ENCODE measurements at places on chromosomes 16 and 17.

- DNase-seq: no peak
These were observed 2.7 kb downstream of the MNT start for GRCh38 chr17:2398182-2398581.

- DNase-seq: no peak
These were observed 133.6 kb downstream of the SNX11 start for GRCh38 chr17:48241131-48241591.

DNA sequence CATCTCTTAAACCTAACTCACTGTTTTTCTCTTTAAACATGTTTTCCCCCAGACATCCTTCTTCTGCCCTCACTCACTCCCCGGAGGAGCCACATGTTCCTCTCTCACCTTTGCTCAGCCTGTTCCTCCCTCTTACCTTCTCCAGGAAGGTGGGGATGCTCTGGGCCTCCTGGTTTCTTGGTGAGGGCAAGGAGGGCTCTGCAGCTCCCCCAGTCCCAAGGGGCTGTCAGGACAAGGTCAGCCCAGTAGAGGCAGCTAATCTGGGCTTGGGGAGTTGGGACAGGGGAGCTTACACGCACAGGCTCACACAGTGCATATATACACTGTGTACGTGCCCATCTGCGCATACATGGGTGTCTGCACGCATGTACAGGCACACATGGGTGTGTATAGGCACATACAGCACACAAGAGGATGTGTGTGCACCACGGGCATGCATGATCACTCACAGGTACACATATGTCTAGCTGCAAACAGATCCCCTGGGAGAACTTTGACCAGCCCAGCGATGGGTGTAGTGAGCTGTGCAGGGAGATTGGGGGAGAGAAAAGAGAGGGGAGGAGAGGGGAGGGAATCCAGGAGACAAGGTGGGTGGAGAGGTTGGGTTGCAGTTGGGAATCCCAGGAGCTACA lies 28.6 kb upstream of the SPNS3 start:
- no peak for DNase-seq

DNA sequence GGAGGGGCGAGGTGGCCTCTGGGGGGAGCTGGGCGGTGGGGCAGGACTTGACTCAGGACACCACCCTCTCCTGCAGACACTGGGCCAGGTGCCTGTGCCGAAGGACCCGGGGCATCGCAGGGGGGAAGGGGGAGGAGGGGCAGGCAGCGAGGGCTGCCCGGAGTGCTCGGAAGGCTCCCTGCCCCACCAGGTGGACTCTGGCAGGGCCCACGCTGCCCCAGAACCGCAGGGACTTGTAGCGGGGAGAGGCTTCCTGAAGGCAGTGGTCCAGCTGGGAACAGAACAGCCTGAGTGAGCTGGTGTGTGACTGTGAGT lies 4.4 kb upstream of the HCRT start:
- DNase-seq: no peak

DNA sequence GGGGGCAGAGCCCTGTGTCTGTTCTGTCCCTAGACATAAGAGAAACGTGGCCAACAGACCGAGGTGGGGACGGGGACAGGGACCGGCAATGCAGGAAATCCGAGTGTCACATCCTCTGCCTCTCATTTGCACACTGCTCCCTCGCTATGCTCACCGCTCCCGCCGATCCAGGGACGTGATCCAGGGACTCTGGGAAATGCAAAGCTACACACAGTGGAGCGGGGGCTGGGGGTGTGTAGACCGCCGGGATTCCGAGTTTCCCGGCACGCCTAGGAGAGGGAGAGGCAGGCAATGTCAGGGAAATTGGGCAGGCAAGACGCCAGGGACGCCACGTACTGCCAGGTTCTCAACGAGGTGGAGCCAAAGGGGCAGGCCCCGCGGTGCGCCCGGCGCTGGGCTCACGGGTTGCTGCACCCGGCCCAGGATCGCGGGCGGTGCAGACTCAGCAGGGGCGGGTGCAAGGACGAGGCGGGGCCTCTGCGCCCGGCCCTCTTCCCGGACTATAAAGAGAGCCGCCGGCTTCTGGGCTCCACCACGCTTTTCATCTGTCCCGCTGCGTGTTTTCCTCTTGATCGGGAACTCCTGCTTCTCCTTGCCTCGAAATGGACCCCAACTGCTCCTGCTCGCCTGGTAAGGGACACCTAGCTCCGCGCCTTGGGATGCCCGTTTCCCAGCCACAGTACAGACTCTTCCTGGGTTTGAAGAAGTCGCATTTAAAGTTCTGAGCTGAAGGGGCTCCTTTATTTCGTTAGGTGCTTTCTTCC lies at the start of gene MT1X:
Gene MT1X, plus strand, starts transcription at position 532 of the 764 bp plus-strand sequence. Its CDS starts 71 bp downstream, at position 603.
- DNase-seq: no peak

- no peak for DNase-seq
These were observed 27.4 kb upstream of the LYRM9 start for GRCh38 chr17:27920569-27920968.

GRCh38 chr16:85330694-85331188 lies 218.5 kb upstream of the CIBAR2 start:
- peak; percentile 61 for DNase-seq

DNA sequence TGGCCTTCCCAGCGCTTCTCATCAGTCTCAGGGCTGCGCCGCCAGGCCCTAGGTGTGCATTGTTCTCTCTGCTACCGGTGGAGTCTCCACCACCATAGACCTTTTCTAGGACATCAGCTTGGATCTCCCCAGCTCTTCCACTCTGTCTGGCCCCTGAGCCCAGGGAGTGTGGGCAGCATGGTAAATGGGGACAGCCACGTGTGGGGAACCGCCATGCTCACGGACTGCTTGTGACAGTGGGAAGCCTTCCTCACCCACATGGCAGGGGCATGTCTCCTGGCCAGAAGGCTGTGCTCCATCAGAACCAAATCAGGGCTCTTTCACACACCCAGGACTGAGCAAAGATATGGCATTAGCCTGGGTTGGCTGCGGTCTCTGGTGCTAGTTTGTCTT lies 51.3 kb downstream of the TNFRSF13B start:
- DNase-seq: no peak

GRCh38 chr17:61749823-61750404 lies 113.4 kb downstream of the BRIP1 start:
- DNase-seq: no peak

- DNase-seq: no peak
These were observed 20.9 kb downstream of the MAP1LC3B start for GRCh38 chr16:87412996-87413421.

DNA sequence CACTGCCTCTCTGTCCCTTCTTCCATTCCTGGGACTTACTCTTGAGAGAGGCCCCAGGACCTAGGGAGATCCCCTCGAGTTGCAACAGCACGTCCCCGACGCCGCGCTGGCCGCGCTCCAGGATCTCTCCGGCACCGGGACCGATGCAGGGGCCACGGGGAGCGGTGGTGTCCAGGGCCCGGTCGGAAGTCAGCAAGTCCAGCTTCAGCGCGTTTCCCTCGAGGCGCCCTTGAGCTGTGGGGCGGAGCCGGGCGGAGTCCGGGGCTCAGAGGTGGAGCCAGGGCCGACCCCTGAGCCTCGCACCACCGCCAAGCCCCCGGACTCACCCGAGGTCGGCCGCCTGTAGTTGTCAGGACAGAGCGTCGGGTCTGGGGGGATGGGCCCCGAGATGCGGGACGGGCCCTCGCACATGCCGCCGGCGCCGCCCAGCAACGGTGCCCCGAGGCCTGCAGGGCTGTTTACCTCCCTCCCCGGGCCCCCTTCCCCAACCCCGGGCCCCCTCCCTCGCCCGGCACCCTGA lies 458 bp downstream of the ENKD1 start:
- DNase-seq: no peak

- no peak for DNase-seq
These were observed 12.3 kb upstream of the SEPHS2 start for GRCh38 chr16:30457743-30458560.

DNA sequence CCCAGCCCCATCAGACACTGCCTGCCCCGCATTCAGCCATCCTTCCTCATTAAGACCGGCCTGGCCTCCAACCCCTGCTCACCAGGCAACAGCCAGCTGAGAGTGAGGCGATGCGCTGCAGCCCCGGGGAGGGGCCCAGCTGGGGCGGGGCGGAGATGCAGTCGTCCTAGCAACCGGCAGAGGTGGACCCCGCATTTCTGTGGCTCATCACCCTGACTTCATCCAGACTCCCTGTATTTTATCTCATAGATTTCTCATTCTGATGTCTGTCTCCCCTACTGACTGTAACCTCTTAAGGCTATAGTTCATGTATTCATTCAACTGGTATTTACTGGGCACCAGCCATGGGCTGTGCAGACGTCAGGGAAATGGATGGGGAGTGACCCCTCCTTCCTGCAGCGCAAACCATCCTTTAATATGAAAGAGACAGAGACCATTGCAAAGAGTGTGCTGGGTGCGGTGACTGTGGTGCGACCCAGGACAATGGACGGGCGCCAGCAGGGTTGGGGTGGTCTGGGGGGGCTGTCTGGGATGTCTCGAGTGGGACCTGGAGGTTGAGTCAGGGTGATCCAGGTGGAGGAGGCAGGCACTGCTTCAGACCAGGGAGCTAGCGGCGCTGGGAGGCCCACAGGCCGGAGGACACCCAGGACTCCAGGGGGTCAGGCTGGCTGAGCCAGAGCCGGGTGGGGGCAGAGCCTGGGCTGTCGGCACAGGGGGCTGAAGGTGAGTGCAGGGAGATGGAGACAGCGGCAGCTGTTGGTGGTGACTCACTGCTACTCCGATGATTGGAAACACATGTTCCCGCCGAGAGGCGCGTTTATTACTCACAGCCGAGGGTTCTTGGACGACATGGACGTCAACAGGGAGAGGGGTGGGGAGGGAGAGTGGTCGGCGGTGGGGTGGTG lies 10.5 kb upstream of the TIMP2 start:
- peak; percentile 80 for DNase-seq

- DNase-seq: no peak
These were observed 19.0 kb downstream of the IGF2BP1 start for GRCh38 chr17:49015924-49016774.

DNA sequence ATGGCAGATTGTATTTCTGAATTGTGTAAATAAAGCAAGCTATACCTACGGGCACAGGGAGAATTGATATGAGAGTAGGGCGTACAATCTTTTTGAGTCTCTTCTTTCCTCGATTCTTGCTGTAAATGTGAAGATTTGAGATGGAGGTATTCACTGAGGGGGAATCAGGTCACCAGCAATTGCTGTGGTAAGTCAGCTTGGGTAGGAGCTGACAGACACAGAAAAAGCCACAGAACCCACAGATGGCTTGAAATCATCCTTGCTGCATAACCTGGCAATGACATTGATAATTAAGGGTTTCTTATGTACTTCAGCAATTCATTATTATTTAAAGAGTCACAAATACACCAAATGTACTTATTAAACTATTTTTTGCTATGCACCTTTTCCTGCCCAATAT lies 164.2 kb downstream of the CNTNAP4 start:
- no peak for DNase-seq

DNA sequence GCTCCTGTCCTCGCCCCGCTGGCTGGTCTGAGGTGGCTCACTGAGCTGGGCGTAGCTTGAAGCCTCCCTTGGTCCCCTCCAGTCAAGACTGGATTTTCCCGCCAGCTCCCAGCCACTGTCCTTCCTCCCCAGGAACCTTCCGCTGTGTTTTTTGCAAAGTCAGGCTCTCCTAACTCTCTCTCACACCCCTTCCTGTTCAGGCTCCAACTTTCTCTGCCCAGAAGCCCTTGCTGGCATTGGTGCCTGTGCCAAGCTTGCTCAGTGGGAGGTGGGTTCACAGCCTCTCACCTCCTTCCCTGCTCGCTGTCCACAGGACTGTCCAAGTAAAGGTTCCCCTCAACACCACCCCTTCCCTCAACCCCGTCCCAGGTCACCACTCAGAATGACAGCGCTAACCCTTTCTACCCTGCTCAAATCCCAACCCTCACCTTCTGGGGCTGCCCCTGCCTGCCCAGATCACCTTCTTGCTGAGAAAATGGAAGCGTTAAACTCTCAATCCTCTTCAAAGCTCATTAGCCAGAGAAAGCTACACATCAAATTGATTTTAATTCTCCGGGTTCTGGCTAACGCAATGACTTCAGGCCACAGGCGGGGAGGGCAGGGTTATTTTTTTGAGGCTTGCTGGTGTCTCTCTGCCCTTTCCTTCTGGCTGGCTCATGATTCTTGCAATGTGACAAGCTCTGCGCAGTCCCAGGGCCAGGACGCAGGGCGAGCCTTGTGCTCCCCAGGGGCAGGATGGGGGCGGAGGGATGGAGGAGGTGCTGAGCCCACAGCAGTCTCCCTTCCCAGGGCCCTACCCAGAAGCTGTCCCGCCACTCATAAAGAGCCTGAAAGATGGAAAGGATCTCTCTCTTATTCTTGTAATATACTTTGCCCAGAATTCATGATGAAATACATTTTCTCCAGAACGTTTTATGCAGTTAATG lies 357.2 kb upstream of the TNRC6C start:
- no peak for DNase-seq

DNA sequence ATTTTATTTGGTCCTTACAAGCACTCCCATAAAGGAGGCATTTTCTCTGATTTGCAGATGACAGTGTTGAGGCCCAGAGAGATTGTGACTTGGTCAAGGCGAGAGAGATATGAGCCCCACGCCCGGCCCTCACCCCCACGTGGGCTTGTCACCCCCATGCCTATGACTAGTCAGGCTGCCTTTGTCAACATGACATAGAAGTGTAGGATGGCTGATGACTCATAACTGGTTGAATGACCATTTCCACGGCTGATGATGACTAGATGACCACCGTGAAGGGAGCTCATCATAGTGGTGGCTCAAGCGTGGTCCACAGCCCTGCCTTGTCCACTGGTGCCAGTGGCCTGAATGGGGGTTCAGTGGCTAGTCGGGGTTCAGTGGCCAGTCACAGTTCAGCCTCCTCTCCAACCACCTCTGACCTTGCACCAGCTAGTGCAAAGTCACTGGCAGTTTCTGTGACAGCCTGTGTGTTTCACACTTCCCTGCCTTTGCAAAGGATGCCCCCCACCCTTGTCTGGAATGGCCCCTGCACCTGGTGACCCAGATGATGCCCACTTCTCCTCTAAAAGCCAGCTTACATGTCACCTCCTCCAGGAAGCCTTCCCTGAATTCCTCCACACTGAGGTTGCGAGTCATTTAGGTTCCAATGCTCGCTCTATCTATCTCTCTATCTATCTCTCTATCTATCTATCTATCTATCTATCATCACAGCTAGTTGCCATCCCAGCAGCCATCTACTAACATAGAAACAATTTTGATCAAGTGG lies 3.8 kb upstream of the WSCD1 start:
- DNase-seq: no peak

DNA sequence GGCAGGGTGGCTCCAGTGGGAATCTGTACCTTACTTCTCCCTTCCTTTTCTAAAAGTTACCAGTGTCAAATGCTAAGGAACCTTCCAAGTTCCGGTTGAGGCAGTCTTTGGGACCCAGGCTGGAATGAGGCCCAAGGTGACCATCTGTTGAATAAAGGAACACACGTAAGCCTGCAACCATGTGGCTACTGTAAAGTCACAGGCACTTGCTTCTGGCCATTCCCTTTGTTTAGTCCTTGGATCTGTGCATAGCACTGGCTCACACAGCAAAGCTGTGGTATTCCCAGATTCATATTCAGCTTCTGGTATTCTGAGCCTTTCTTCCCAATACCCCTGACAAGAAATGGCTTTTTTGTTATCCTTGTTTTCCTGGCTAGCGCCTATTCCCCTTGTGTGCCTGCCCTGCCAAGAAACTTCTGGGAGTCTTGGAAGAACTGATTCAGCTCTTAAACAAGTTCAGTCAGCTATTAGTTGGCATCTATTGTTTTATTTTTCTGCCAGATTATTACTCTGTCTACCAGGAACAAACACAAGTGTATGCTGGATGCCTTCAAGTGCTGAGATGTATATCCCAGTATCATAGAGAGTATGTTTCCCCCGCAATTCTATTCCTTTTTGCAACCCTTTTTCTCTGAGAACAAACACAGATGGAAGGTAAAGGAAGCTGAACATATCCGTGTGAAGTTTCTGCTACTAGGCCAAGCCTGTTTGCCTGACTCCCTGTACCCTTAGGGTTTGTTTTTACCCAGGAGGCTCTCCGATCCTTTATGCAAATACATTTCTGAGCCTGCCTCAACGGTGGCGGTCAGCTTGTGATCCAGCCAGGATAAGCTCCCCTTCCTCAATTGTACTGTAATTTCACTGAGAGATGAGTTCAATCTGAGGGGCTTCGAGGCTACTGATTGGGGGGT lies 13.2 kb downstream of the TMEM238L start:
- DNase-seq: no peak
